ENCODE measurements at places on chromosomes 2 and 18.
A peak's percentile ranks its signal among the peaks of the same experiment; 100 is the strongest.

DNA sequence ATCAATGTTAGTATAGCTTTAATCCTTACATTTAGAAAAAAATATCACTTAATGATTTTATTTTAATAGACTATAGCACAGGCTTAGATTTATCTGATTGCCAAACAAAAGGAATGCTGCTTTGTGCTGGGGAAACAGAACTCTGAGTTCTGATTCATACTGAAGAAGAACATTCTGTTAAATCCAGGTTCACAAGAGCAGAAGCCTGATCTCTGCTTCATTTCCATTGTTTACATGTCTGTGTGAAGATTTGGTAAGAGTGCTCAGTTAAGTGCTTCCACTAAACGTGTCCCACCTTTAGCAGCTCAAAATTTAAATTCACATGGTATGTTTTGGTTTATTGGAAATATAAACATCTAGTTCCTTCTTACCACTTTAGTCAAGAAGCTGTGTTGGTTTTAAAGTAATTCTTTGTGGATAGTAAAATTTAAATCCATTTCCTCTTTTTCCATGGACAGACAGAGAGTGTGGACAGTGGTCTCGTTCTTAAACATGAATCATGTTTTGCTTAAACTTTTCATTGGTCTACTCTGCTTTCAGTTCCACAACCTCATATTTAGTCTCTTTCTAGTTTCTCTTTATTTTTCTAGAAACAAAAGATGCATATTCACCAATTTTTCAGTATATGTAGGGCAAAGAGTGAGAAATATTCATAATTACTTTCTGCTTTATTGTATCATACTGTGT, 59.1 kb downstream of the NYAP2 start:
- DNase-seq, result no peak

DNA sequence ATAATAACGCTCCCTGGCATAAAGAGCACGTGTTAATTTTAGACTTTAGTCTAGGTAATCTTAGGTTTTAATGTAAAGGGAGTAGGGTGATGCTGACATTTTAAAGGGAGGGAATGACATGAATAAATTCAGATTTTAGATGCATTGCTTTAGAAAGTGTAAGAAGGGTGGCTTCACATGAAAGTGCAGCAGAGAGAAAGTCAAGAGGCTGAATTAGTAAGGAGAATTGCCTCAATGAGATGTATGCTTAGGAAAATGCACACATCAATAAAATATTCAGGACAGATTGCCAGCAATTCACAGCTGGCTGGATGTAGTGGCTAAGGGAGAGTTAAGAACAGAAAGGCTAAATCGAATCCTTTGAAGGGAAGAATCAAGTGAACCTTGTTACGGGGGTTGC, 165.5 kb upstream of the CDH19 start:
- DNase-seq, result no peak

DNA sequence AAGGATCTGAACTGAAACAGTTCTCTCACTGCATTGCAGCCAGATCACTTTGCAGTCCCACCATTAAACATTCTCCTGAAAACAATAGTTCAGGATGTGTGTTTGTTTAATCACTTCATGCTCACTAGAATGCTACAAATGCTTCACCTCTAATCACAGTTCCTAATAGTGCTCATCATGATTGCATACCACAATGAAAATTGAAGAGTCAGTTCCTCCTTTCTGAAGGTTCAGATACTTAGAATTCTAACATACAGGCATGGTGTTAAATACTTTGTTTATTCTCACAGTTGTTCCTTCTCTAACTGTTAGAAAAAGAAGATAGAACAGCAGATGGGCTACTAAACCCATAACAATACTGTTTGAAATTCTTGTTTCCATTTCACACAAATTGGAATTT, 622.3 kb upstream of the ACVR2A start:
- no peak for DNase-seq

GRCh38 chr2:127763776-127764175, 47.2 kb downstream of the WDR33 start:
- DNase-seq, result no peak

DNA sequence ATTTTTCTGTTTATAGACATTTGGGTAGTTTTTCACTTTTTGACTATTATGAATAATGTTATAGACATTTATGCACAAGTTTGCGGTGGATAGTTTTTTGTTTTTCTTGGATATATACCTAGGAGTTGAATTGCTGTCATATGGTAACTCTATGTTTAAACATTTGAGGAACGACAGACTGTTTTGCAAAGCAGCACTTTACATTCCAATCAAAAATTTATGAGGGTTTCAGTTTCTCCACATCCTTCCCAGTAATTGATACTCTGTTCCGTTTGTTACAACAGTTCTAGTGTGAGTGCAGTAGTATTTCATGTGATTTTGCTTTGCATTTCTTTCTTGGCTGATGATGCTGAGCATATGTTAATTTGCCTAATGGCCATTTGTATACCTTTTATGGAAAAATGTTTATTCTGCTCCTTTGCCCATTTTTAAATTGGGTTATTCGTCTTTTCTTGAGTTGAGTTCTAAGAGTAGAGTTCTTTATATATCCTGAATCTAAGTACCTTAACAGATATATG, 617.3 kb upstream of the LRATD1 start:
- no peak for DNase-seq

DNA sequence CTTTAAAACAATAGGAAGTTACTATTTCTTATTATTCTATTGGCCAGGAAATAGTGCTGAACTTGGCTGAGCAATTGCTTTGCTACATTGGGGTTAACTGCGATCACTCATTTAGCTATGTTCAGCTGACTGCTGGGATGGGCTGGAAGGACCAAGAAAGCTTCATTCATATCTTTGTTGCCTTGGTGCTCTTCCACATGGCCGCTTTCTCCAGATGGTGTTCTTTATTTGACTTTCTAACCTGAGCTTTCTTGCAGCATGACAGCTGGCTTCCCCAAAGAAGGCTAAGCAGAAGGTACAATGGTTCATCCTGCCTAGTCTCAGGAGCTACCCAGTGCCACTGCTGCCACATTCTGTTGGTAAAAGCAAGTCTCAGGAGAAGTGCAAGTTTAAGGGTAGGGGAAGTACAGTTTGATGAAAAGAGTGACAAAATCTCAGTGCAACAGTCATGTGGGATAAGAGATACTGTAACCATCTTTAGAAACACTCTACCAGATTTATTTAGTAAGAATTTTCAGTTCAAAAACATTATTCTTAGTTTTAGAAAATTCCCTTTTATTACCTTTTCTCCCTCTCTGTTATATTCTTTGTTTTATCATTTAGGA, 180.6 kb upstream of the RBMS1 start:
- no peak for DNase-seq

- DNase-seq, result no peak
These were observed 323.9 kb upstream of the NRP2 start for GRCh38 chr2:205358351-205358815.

- DNase-seq, result no peak
These were observed 3.9 kb upstream of the TRIB2 start for GRCh38 chr2:12712881-12713280.

GRCh38 chr2:78977661-78978145, 47.8 kb upstream of the REG3G start:
- DNase-seq, result no peak

- DNase-seq, result no peak
These were observed 128.8 kb downstream of the ATL2 start for GRCh38 chr2:38248255-38248654.

DNA sequence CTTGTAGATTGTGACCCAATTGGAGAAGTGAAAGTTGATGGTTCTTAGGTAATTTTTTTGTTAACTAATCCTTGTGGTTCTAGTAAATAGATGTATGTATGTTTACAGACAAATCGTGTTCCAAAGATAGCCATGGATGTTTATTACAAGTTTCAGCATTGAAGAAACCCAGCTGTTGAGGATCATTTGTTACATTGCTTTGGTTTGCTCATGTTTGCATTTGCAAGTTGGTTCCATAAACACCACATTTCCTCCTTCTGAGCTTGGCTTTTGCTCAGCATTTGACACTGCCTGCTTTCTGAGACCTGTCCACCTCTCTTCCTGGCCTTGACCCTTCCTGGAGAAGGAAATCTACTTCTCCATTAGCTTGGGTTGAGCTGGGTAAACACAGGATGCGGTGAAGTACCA, 1.8 kb upstream of the CCDC68 start:
- DNase-seq, result no peak

- no peak for DNase-seq
These were observed 45.8 kb downstream of the LAMA3 start for GRCh38 chr18:23735021-23735464.

- no peak for DNase-seq
These were observed 232.2 kb downstream of the GULP1 start for GRCh38 chr2:188523919-188524318.

DNA sequence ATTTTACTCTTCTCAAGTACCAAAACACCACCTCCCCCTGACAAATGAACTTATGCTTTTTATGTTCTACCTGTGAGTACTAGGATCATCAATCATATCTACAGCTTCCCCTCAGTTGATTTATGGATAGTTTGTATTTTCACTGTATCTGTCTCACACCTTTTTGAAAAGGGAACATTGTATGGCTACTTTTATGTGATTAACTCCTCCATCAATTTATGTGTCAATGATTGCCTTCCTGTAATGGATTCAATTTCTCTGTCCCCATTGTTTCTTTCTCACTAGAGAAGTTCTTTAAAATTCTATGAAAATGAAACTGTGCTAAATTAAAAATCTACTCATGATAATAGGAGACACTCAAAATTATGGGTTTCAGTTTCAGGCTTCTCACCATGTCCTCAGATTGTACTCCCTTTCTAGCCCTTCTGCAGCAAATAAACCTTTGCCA, 935.0 kb downstream of the TRIB2 start:
- DNase-seq, result no peak

GRCh38 chr2:182432051-182432450, 5.2 kb upstream of the PDE1A start:
- no peak for DNase-seq

DNA sequence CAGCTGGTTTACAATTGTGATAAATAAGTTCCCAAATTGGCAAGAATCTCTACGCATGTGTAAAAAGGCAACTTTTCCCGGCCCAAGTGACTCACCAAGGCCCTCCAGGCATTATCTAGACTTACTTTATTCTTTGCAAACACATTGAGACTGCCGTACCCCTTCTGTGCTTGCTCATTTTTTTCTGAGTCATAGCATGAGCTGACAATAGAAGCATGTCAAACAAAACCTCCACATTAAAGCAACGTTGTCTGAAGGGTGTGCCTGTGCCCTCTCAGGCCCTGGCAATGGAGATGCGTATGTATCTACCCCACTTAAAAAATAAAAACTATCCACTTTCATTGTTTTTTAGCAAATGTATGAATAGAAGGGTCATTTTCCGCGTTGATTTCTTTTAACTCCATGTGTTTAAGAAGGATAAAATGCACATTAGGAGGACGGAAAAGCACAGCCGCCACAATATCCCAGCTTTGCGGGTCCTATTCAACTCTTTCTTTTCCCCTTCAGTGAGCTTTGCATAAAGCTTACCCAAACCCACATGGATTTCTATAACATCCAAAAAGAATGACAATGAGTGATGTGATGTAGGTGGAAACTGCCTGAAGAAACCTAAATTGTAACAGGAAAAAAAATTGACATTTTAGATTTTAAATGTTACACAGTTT, 298.2 kb downstream of the CDCA7 start:
- DNase-seq, result peak; percentile 82

- no peak for DNase-seq
These were observed 8.3 kb downstream of the WNT6 start for GRCh38 chr2:218867900-218868299.

DNA sequence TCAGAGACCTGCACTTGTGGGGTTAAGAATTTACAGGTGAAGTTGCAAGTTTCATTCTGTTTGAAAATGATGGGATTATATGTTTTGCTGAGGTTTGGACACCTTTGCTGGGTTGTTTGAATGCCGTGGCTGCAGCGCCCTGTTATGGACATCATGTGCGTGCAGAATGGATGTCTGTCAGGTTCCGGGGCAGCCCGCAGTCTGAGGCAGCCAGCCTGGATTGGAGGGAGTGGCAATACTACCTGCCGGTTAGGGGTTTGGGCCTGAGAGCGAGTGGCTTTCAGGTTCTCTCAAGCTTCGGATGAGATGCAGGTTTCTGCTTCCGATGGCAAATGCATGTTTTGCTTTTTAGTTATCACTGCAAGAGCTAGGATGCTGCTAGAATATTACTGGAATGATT, 1.1 kb downstream of the CASP8 start:
- no peak for DNase-seq

DNA sequence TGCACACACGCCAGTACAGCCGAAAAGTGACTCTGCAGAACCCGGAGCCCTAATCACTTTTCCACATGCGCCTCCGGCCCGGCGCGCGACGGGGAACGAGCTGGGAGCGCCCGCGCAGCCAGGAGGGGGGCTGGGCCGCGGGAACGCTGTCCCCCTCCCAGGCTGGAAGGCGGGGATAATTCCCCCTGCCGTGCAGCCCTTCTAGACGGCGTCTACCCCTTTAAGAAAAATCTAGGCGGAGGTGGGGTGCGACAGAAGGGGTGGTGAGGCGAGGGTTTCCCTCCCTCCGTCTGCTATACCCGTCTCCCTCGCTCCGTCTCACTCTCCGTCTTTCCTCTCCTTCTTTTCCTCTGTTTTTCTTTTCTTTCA, 2.4 kb downstream of the CYP26B1 start:
- no peak for DNase-seq

- DNase-seq, result no peak
These were observed 68.6 kb upstream of the PELI1 start for GRCh38 chr2:64212801-64213321.

- no peak for DNase-seq
These were observed 10.1 kb downstream of the IL37 start for GRCh38 chr2:112920923-112921532.
